ENCODE measurements at places on chromosomes 16 and 17. TPM values are rescaled to one million over a fixed set of nuclear protein-coding genes. Genes with fewer than 3 reads are reported as not detected.

GRCh38 chr17:66518108-66518507, 215.7 kb downstream of the PRKCA start:
- H3K4me1 ChIP-seq, result peaks cover 27% of the 10 kb centered on the region
- no peaks in the 10 kb centered on the region for H3K36me3 ChIP-seq
- DNase-seq, result no peak
- no peak overlapping the region for H3K27ac ChIP-seq
- no peak overlapping the region for H3K4me3 ChIP-seq

DNA sequence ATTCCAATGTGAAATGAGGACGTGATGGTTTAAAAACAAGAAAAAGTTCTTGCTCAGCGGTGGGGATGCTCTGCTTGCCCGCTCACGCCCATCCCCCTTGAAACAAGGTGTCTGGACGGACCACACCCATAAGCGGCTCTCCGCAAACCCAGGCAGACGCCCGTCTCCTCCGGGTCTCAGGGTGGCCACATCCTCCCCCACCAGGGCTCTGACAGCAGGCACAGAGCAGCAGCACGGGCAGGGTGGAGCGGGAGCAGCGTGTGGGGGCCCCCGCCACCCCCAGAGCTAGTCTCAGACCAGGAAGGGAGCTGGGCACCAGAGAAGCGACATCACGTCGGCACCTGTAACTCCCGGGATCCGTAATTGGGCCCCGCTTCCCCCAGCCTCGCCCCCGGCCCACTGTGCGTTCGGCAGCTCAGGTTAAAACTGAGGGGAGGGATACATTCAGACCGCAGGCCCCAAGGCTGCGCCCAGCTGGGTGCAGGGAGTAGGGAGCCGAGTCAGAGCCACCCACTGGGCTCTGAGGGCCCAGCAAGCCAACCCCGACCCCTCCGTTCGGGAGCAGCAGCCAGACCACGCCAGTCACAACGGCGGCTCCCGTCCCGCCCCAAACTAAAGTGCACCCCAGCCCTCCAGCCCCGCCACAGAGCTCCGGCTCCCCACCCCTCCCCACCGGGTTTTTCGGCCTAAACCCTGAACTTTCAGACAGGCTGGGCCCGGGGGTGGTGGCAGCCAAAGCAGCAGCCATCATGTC, 22.0 kb downstream of the CLUH start:
- no peak for DNase-seq
- peaks cover 9% of the 10 kb centered on the region for H3K27me3 ChIP-seq
- H3K27ac ChIP-seq, result peak overlapping the region; percentile 67
- H3K4me3 ChIP-seq, result peak overlapping the region; percentile 51

GRCh38 chr17:40498281-40499084, 2.9 kb downstream of the TNS4 start:
- no peaks in the 10 kb centered on the region for H3K27me3 ChIP-seq
- no peaks in the 10 kb centered on the region for H3K36me3 ChIP-seq
- no peak overlapping the region for H3K4me3 ChIP-seq
- no peak overlapping the region for H3K27ac ChIP-seq

GRCh38 chr16:30760001-30760559, 1.8 kb downstream of the CFAP119 start:
- H3K27me3 ChIP-seq, result no peaks in the 10 kb centered on the region
- peak overlapping the region; percentile 97 for H3K4me3 ChIP-seq
- H3K27ac ChIP-seq, result no peak overlapping the region
- DNase-seq, result no peak
- H3K36me3 ChIP-seq, result no peaks in the 10 kb centered on the region
- peaks cover 28% of the 10 kb centered on the region for H3K4me1 ChIP-seq

DNA sequence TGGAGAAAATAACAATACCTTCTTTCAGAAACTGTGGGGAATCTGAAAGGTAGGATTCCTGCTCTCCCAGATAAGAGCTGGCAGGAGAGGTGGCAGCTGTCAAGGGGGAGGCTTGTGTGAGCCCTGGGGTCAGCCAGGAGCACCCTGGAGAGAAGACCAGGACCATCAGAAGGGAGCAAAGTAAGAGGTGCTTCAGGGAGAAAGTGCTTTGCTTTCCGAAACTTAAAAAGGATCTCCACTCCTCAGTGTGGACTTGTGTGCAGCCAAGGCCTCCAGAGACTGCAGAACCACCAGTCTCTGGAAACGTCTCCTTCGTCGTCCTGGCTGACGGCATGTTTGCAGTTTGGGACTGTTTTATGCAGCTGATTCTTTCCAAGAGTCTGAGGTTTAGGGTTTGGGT, 13.7 kb upstream of the SOX9 start:
- H3K4me3 ChIP-seq, result no peak overlapping the region
- no peaks in the 10 kb centered on the region for H3K27me3 ChIP-seq
- peak overlapping the region; percentile 70 for H3K27ac ChIP-seq
- no peaks in the 10 kb centered on the region for H3K36me3 ChIP-seq

DNA sequence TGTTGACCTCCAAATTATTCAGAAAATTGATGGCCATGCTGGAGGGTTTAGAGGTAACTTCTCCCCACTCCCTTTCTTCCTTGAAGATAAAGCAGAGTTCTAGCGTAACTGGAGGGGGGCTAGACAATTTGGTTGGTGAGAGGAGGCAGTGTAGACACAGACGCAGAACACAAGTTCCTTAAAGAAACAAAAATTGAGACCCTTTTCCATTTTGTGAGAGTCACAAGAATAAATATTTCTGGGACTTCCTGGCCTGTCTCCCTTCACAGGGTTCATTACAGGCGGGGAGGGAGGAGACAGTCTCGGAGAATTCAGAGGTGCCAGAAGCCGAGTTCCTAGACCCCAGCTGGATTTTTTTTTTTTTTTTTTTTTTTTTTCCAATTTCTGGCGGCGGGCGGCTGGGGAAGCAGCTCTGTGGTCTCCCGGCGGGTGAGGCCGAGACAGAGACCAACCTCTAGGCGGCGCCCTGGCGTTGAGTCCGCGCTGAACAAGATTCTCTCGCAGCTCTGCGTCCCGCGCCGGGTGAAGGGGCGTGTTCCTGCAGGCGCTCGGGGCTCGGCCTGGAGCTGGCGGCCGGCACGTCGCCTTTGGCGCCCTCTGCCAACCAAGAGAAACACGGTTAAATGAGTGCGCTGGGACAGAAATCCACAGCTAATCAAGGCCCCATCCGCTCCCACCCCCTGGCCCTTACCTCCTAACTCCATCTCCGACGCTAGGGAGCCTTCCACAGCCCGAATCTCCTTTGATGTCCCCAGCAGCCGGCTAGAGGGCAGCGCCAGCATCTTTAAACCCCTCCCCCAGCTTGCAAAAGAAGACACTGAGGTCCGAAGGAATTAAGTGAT, 10.2 kb upstream of the HOXB9 start:
- DNase-seq, result peak; percentile 96
- peak overlapping the region; percentile 73 for H3K4me3 ChIP-seq
- peaks cover 8% of the 10 kb centered on the region for H3K4me1 ChIP-seq
- no peak overlapping the region for H3K27ac ChIP-seq
- H3K27me3 ChIP-seq, result peaks cover 100% of the 10 kb centered on the region

GRCh38 chr17:35534576-35535093, 2.8 kb downstream of the SLFN12L start:
- H3K4me3 ChIP-seq, result no peak overlapping the region
- H3K4me1 ChIP-seq, result no peaks in the 10 kb centered on the region

DNA sequence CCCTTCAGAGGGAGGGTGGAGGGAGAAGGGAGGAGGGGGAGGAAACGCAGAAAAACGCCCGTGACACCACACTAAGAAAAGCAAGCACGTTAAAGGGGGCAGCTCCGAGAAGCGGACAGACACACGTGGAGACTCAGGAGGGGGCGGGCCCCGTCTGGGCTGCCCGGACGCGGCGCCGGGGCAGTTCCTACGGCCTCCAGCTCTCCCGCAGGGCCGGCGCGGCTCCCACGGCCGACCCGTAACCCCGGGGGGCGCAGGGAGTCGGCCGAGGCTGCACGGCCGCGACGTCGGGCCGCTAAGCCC, 362 bp downstream of the KLHDC4 start:
- no peak overlapping the region for H3K27ac ChIP-seq
- H3K36me3 ChIP-seq, result no peaks in the 10 kb centered on the region
- DNase-seq, result no peak
- H3K4me3 ChIP-seq, result peak overlapping the region; percentile 99
- H3K27me3 ChIP-seq, result no peaks in the 10 kb centered on the region
- peaks cover 27% of the 10 kb centered on the region for H3K4me1 ChIP-seq

GRCh38 chr17:79826204-79826680, 13.0 kb downstream of the CBX4 start:
- peaks cover 5% of the 10 kb centered on the region for H3K27me3 ChIP-seq
- H3K36me3 ChIP-seq, result peaks cover 4% of the 10 kb centered on the region
- no peak overlapping the region for H3K4me3 ChIP-seq
- no peak for DNase-seq
- H3K4me1 ChIP-seq, result peaks cover 41% of the 10 kb centered on the region

- peaks cover 7% of the 10 kb centered on the region for H3K4me1 ChIP-seq
- H3K27ac ChIP-seq, result no peak overlapping the region
- DNase-seq, result no peak
- peaks cover 46% of the 10 kb centered on the region for H3K27me3 ChIP-seq
Measured at GRCh38 chr17:83080579-83080857, 1.1 kb downstream of the METRNL start.

- H3K4me1 ChIP-seq, result peaks cover 25% of the 10 kb centered on the region
- peak overlapping the region; percentile 95 for H3K4me3 ChIP-seq
- no peaks in the 10 kb centered on the region for H3K27me3 ChIP-seq
- DNase-seq, result no peak
Measured at GRCh38 chr16:84115919-84116719, 623 bp downstream of the MBTPS1 start.

DNA sequence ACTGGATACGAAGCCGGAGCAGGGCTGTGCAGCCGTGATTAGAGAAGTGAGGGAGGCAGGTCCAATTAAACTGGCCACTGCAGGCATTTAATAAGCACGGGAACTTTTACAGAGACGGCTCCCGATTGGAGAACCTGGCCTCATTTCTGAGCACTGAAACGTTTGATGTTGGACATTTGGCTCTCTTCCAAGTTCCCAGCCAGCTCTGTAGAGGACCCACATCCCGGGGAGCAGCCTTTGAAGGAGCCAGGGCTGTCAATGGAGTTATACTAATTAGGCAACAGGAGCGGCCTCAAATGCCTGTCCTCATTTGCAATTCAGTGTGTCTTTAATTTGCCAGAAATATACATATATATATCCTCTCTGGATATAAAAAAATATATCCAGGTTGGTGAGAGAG, 499.4 kb upstream of the C16orf82 start:
- no peak overlapping the region for H3K4me3 ChIP-seq
- H3K36me3 ChIP-seq, result no peaks in the 10 kb centered on the region
- H3K27me3 ChIP-seq, result peaks cover 6% of the 10 kb centered on the region
- H3K4me1 ChIP-seq, result no peaks in the 10 kb centered on the region

- peak overlapping the region; percentile 93 for H3K27ac ChIP-seq
- H3K4me1 ChIP-seq, result peaks cover 33% of the 10 kb centered on the region
- DNase-seq, result no peak
- H3K36me3 ChIP-seq, result no peaks in the 10 kb centered on the region
- H3K27me3 ChIP-seq, result no peaks in the 10 kb centered on the region
- no peak overlapping the region for H3K4me3 ChIP-seq
Measured at GRCh38 chr17:80637048-80637781, 92.6 kb downstream of the RPTOR start.

DNA sequence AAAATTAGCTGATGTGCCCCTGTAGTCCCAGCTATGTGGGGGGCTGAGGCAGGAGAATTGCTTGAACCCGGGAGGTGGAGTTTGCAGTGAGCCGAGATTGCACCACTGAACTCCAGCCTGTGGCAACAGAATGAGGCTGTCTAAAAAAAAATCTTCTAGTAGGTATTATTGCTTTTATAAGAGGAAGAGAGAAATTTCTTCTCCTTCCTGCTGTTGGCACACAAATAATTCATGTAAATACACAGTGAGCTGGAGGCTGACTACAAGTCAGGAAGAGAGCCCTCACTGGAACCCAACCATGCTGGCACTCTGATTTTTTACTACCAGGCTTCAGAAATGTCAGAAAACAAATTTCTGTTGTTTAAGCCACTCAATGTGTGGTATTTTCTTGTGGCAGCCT, 6.7 kb downstream of the PRDM7 start:
- H3K4me3 ChIP-seq, result no peak overlapping the region
- DNase-seq, result no peak
- H3K27me3 ChIP-seq, result peaks cover 18% of the 10 kb centered on the region
- H3K4me1 ChIP-seq, result no peaks in the 10 kb centered on the region
- no peaks in the 10 kb centered on the region for H3K36me3 ChIP-seq

- no peak overlapping the region for H3K27ac ChIP-seq
- peak overlapping the region; percentile 91 for H3K4me3 ChIP-seq
- H3K4me1 ChIP-seq, result peaks cover 56% of the 10 kb centered on the region
- peaks cover 14% of the 10 kb centered on the region for H3K27me3 ChIP-seq
- H3K36me3 ChIP-seq, result no peaks in the 10 kb centered on the region
Measured at GRCh38 chr16:81447383-81448101, 2.9 kb downstream of the CMIP start.

GRCh38 chr17:80847496-80848230, 144.0 kb upstream of the CHMP6 start:
- H3K36me3 ChIP-seq, result peaks cover 3% of the 10 kb centered on the region
- H3K4me3 ChIP-seq, result no peak overlapping the region
- H3K27me3 ChIP-seq, result no peaks in the 10 kb centered on the region

DNA sequence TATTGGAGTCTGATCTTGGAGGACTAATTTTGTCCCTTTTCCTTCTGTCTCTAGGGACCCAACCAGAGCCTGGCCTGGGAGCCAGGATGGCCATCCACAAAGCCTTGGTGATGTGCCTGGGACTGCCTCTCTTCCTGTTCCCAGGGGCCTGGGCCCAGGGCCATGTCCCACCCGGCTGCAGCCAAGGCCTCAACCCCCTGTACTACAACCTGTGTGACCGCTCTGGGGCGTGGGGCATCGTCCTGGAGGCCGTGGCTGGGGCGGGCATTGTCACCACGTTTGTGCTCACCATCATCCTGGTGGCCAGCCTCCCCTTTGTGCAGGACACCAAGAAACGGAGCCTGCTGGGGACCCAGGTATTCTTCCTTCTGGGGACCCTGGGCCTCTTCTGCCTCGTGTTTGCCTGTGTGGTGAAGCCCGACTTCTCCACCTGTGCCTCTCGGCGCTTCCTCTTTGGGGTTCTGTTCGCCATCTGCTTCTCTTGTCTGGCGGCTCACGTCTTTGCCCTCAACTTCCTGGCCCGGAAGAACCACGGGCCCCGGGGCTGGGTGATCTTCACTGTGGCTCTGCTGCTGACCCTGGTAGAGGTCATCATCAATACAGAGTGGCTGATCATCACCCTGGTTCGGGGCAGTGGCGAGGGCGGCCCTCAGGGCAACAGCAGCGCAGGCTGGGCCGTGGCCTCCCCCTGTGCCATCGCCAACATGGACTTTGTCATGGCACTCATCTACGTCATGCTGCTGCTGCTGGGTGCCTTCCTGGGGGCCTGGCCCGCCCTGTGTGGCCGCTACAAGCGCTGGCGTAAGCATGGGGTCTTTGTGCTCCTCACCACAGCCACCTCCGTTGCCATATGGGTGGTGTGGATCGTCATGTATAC, 8.0 kb downstream of the GPRC5C start:
- peaks cover 25% of the 10 kb centered on the region for H3K4me1 ChIP-seq
- H3K4me3 ChIP-seq, result no peak overlapping the region
- no peaks in the 10 kb centered on the region for H3K36me3 ChIP-seq
- peaks cover 19% of the 10 kb centered on the region for H3K27me3 ChIP-seq

GRCh38 chr16:35148748-35149147, 1689.3 kb downstream of the TP53TG3F start:
- H3K4me3 ChIP-seq, result no peak overlapping the region
- DNase-seq, result no peak
- no peaks in the 10 kb centered on the region for H3K4me1 ChIP-seq
- peaks cover 3% of the 10 kb centered on the region for H3K36me3 ChIP-seq

The CHRNE gene
- 0.21 TPM for total RNA-seq

The NECAB2 gene
- 19.6 TPM for total RNA-seq

The GPR139 gene
- total RNA-seq, result not detected

The GINS2 gene
- 82.2 TPM for total RNA-seq

The NDE1 gene
- total RNA-seq, result 74.0 TPM

The ANTKMT gene
- 51.1 TPM for total RNA-seq

The ZFPM1 gene
- total RNA-seq, result 11.2 TPM

The CA7 gene
- not detected for total RNA-seq

The MAF gene
- 4.1 TPM for total RNA-seq

The MEIOB gene
- not detected for total RNA-seq

Measured in neural crest cell (in vitro differentiated cells).